Activated CD8-positive, alpha-beta memory T cell treated with anti-CD3 and anti-CD28 coated beads for 48 hours (primary cell): ENCODE measurements at places on chromosomes 2 and 18.

DNA sequence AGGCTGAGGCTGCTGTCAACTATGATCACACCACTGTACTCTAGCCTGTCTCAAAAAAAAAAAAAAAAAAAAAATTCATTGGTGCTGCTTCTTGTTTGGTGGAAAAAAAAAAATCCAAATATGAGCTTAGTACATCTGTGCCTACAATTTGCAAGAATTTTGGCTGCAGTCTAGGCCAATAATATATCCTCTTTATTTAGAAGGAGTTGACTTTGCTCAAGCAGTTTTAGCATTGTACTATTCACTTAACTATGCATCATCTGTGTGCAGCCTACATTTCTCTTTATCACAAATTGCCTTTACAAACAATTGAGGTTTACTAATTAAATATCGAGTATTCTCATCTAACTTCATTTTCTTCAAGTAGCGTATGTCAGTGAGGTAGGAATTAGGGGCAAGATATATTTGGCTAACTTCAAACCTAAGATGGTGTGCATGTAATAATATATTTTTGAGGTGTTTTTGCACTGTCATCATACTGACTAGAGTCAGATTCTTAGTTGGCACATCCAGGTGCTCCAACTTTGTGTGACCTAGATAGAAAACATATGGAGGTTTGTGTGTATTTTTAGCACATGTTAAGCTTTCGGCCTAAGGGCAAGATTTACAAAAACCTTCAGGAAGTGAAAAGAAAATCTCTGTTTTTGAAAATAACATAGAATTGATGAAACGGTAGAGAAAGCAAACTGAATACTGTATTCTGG is 51.8 kb downstream of the PMS1 start:
- DNase-seq: no peak

GRCh38 chr18:13268158-13269012 is 49.8 kb downstream of the LDLRAD4 start:
- DNase-seq: no peak

GRCh38 chr2:234444893-234445292 is 52.0 kb downstream of the ARL4C start:
- DNase-seq: no peak

DNA sequence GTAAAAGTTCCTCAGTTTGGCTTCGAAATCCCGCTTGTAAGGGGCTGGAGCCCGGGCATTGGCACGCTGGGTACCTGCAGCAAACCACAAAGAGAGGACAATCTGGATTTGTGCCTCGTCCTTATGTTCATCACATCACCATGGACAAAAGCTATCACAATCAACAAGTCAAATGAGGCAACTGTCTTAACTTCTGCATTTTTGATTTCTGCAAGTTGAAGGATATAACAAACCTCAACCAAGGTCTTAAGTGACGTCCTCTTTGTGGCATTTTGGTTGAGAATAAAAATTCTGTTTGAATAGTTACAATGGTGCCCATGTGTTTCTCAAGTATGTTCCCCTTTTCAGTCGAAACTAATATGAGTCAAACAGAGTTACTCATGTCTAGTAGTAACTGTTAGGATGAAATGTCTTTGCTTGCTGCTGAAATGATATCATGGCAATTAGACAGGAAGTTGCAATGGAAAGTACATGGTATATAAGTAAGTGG is 70.8 kb upstream of the STK17B start:
- DNase-seq: no peak

DNA sequence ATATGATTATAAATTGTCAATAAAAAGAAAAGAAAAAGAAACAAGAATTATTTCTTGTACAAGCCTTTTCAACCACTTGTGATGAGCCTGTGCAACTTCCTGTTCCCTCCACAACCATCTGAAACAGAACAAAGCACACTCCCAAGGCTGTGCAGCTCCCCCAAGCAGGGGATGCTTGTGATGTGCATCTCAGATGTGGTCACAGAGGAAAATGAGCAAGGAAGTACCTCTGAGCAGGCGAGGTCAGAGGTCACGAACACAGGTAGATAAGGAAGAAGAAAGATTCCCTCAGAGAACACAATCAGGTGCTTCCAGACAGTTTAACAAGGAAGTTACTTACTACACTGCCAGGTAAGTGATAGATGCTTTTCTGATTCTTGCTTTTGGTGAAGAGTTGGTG is 274.8 kb upstream of the SLC39A10 start:
- DNase-seq: no peak

- no peak for DNase-seq
These were observed 169.2 kb downstream of the XIRP2 start for GRCh38 chr2:167057446-167057845.

DNA sequence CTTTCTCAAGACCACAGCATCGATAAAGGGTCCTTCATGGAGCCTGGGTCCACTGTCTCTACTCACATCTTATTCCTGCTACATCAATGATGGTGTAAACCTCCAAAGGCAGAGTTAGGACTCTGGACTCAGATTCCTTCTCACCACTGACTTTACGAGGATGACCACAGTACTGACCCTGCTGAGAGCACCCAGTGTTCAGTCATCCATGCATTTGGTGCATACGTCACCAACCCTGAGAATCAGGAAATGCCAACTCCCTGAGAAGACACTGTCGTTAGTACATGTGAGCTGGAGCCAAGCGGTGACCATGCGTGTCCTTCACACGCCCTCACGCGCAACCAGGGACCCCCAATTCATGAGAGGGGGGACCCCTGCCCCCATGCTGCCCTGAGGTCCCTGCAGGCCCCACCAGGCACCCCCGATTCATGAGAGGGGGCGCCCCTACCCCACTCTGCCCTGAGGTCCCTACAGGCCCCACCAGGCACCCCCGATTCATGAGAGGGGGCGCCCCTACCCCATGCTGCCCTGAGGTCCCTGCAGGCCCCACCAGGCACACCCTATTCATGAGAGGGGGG is 178.4 kb upstream of the TPO start:
- no peak for DNase-seq

GRCh38 chr2:241854342-241855244 is 4.1 kb downstream of the PDCD1 start:
- no peak for DNase-seq

GRCh38 chr2:235224410-235224809 is 269.4 kb upstream of the AGAP1 start:
- no peak for DNase-seq

GRCh38 chr2:162071001-162071400 is 3.0 kb downstream of the DPP4 start:
- no peak for DNase-seq

DNA sequence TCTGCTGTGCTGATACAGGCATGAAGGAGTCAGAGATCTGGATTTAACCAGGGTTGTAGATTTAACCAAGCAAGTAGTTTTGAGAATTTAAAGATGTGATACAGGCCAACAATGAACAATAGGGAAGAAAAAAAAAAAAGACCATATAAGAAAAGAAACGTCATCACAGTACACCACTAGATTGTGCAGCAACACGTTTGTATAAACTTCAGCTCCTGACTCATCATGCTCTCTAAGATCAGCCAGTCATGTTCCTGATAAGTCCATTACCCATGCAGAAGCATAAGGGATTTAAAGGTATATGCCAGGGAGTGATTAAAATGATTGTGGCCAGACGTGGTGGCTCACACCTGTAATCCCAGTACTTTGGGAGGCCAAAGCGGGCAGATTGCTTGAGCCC is 22.3 kb upstream of the ERICH2 start:
- DNase-seq: no peak

DNA sequence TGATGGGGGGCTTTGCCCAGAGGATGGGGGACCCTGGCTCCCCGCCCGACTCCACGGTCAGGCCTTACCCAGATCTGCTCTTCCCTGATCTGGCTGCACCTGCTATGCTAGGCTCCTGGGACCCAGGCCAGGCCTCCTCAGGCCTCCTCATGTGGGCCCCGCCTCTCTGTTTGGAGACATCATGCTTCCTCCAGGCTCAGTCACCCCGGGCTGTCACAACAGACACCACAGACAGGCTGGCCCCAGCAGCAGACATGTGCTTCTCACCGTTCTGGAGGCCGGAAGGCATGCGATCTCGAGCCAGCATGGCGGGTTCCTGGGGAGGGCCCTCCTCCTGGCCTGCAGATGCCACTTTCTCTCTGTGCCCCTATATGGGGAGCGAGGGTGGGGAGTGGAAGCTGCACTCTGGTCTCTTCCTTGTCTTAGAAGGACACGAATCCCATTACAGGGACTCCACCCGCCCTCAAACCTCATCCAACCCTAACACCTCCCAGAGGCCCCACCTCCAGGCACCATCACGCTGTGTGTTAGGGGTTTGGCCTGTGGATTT is 10.8 kb upstream of the NEU4 start:
- DNase-seq: no peak
